ENCODE measurements at places on chromosomes 7 and 10.

DNA sequence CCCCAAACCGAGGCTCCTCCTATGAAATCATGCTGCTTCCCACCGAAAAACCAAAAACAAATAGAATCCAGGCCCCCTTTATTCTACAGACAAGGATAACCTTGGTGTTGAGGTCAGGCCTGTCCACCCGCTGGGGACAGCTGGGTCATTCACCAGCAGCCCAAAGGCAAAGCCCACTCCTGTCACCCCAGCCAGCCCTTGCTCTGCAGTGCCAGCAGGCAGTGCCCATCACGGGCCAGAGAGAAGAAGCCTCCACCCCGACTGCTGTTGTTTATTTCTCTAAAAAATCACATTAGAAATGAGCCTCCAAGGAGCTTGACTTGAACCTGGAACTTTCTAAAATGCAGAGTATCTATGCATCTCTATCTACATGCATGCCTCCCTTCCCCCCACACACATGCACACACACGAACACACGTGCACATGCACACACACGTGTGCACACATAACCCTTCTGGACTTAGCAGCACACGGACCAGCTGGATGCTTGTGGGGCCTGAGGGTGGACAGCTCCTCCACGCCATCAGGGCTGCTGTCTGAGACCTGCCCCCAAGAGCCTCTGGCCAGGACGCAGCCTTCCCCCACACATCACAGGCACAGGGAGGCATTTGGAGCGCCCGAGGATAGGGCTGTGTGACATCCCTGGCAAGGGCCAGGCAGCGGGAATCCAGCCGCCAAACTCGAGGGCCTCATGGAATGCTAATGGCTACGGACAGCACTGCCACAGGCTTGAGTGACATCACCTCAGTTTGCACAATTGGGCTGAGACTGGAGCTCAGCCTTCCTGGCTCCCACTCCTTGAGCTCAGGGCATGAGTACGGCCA lies 22.8 kb downstream of the PRKAG2 start:
- no peak for DNase-seq

DNA sequence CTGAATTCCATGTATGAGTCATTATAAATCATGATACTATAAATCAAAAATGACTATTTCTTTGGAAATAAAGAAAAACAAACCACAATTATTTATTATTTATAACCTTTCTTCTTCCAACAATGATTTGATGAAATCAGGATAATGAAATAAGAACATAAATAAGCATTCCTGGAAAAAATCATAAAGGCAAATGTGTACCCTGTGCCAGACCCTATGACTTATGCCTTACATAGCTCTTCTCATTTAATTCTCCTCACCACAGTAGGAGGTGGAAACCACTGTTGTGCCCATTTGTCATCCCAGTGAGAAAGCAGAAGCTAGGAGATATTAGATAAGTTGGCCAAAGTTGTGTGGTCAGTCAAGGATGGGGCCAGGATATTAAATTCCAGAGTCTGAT lies 255.1 kb downstream of the DOCK4 start:
- DNase-seq = no peak

DNA sequence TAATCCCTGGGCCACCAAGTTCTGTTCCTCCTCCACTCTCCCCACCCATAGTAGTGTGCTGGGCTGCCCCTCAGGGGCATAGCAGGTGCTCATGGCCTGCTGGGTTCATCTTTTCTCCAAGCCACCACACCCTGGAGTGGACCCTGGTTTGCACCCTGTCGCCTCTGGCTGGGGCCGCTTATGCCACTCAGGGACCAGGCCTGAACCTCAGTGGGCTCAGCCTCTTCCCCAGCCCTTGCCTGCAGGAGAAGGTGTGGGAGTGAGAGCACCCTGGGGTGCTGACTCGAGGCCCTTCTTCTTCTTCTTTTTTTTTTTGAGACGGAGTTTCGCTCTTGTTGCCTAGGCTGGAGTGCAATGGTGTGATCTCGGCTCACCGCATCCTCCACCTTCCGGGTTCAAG lies 10.2 kb downstream of the CLIP2 start:
- no peak for DNase-seq

GRCh38 chr7:101953248-101953819 lies 135.9 kb downstream of the CUX1 start:
- DNase-seq = no peak

GRCh38 chr10:48794074-48794473 lies 109.4 kb downstream of the WDFY4 start:
- DNase-seq = no peak

- no peak for DNase-seq
These were observed 49.5 kb upstream of the SLC29A3 start for GRCh38 chr10:71269301-71270288.

DNA sequence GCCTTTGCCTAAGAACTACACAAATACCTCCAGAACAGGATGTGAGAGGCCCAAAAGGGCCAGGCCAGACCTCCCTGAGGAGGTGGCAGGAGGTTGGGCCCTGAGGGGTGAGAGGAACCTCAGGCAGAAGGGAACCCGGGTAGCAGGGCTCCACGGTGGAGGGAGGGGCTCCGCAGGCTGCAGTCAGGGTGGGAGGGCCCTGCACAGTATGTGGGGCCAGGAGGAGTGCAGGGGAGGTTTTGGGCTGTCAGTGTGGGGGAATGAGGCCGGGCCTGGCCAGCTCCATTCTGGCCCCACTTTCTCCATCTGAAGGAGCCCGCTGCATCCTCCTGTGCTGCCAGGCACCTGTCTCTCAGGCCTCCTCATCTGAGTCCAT lies 25.9 kb downstream of the DNAJB12 start:
- no peak for DNase-seq

DNA sequence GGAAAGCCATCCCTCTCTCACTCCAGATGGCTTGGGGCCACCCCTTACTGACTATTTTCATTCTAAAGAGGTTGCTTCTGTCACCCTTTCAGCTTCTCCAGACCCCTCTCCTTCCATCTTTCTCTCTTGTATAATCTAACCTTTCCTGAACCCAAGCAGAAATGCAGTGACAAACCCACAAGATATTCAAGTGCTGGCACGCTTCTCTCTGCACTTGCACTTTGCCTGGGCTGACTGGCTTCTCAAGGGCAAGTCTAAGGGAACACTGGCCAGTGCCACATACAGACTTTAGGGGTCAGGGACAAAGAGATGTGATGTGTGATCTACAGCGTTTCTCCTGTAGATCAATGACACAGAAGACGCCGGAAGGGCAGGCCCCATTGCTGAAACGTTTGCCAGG lies 150.4 kb upstream of the LANCL2 start:
- DNase-seq = no peak

DNA sequence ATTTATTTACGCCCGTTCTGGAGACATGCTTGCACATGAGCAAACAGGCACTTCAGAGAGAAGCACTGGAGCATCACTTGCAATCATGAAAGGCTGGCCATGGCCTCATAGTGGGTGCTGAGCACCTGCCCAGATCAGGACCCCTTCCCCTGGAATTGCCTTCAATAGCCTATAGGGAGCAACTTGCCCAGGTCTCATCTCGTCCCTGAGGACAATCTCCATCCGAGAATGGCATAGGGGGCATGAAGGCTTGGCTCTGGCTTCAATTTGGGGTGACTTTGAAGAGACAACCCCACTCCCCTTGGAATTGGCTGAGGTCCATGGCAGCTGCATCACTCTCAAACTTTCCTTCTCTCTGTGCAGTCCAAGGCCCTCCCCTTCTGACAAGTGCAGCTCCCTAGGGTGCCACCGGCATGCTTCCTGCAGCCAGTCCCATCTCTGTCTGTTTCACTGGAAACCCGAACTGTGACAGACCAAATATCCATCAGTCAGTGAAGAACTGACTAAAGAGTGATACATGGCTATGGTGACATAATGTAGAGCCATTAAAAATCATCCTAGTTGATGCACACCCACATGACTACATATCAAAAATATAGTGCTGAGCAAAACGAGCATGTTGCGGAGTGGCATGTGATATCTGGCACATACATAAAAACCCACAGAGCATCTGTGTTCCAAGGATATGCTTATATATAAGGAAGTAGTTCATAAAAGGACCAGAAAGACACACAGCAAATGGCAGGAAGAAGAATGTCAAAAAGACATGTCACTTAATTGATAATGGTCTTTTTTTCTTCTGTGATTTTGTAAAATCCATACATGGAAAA lies 12.4 kb downstream of the GDF2 start:
- no peak for DNase-seq

DNA sequence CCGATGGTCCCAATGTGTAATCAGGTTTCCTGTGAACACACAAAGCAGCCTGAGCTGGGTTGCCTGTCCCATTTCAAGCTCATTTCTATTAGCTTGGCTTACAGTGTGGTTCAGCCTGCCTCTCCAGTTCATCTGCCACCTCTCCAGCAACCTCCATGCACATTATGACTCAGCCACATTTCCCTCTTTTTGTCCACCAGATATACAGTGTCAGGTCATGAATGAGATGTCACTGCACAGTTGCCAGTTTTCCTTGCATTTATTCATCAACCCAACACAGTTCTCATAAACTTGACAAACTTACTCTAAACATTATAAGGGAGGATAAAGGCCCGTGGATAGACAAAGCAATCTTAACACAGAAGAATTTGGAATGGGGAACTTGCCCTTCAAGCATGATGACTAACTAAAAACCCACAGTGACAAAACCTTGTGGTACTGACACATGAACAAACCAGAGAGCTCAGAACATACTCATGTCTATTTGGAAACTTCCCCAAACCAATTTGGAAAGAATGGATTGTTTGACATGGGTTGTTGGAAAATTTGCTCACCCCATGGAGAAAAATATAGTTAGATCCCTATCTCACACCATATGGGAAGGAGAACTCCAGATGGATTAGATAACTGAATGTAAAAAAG lies 2.5 kb upstream of the CFAP58 start:
- DNase-seq = no peak

DNA sequence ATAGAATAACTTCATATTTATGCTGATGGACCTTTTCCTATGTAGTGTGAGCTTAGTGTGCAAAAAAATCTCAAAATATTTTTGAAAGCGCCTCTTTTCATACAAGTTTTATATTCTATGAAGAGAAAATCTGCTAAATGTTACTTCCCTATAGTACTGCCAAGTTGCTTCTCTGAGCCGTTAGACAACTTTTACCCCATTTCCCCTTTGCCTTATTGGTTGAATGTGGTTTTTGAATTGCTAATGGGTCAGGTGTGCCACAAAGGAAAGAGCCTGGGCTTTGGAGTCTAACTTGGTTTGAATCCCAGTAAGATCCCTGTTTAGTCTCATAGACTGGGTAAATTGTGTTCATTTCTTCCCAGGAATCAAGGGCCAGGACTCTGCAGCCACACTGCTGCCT lies 261.5 kb downstream of the SNX10 start:
- DNase-seq = no peak

DNA sequence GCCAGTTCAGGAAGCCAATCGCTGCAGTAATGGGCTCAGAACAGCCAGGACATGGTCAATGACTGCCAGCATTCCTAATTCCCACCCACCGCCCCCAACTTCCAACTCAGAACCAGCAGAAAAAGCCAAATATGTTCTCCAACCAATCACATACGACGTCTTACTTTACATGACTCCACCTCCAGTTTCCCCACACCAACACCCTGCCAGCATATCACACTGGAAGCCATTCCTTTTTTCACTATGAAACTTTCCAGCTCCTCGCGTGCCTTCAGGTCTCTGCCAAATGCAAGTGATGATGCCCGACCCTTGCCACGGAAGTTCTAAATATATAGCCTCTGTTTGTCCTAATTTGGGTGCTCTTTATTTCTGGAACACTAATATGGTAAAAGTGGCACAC lies 12.5 kb downstream of the NPS start:
- no peak for DNase-seq

DNA sequence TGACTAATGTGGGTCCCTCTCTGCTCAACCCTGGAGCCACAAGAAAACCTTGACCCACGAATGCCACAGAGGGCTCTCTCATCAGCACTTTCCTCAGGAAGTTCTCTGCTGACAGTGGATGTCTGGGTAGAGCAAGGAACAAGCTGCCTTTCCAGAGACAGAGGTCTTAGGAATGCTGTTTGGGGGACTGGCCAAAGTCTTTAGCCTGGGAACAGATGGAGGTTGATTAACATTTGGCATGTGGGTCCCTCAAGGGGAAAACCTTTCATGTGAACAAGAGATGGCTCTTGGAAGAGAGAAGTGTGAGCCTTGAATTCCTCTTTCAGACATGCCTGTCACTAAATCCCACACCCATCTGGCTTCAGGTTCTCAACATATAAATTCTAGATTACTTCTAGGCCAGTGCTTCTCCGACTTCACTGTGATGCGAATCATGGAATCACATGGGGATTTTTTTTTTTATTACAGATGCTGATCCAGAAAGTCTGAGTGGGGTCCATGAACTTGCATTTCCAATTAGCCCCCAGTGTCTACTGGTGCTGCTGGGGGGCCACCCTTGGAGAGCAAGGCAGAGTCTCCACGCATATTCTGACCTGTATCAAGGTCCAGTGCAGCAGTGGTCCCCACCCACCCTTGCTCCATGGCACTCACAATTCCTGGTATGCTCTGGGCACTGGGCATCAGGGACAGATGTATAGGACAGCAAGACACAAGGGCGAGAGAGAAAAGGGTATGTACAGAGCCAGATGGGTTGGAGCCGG lies 360.4 kb downstream of the CXCL12 start:
- no peak for DNase-seq

DNA sequence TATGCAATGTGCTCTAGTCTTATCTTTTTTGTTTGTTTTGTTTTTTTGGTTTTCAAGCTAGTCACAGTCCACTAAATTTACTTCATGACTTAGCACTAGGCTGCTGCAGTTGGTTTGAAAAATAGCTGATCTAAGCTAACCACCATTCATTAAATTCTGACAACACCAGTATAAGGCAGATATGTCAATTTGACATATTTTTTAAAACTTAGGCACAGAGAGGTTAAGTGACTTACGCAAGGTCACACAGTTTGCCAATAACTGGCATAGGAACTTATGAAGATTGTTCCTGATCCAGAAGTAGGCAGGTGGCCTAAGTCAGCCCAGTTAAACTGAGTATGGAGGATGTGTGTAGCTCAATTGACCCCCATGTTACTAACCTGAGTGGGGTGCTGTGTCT lies 377.3 kb upstream of the NFE2L3 start:
- no peak for DNase-seq

GRCh38 chr7:66265566-66265965 lies 60.4 kb downstream of the TPST1 start:
- no peak for DNase-seq

DNA sequence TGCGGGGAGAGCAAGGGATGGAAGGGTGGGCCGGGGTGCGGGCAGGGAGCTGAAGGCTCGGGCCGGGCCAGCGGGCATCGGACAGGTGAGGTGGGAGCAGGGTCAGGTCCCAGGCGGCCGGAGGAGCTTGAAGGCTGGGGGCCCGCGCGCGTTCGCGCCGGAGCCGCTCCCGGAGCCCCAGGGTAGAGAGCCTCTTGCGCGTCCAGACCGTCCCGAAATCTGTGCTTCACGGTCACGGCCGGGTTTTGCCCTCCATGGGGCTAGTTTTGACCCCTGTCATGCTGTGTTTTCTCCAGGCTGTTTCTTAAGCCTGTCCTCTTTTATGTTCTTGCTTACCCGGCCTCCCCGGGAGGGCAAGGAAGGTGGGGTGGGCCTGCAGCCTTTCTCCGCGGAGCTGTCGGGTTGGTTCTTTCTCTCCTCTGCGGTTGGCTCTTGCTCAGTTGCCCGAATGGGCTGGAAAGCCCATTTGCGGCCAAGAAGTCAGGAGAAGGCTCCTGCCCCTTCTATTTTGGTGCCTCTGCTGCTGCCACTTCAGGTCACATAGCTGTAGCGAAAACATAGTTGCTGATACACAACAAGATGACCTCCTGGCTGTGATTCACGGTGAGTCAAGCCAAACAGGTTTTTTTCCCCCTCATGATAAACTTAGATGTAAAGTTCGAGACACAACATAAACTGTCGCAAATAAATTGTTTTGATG lies 650 bp downstream of the UBE2D1 start:
- DNase-seq = peak; percentile 33

- DNase-seq = no peak
These were observed 361.0 kb upstream of the FZD8 start for GRCh38 chr10:36003031-36003600.

- DNase-seq = no peak
These were observed 147.0 kb upstream of the PCGF5 start for GRCh38 chr10:91073286-91073979.
